GM12878 (cell line): ENCODE measurements at places on chromosomes 4 and X.

DNA sequence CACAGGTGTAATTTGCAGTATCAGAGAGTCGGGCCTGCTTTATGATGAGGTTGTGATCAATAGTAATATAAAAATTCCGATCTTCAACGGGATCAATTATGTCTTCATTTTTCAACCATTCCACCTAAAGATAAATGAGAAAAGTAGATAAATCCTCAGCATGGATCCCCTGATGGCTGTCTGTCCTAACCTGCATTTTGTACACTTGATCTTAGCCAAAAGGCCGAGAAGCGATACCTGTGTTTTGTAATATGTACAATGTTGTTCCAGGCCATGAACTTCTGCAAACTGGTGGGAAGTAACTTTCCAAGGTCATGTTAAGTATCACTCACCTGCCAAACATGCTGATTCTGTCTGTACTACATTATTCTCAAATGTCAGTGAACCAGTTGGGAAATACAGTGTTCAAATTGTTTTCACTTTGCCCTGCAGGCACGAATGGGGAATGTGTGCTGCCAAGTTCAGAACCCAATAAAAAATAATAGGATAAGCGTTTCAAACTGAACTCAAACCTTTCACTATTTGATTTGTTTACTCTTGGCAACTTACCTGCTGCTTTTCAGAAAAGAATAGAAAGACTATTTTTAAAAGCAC lies 298.1 kb downstream of the UNC5C start:
- no peak for DNase-seq

DNA sequence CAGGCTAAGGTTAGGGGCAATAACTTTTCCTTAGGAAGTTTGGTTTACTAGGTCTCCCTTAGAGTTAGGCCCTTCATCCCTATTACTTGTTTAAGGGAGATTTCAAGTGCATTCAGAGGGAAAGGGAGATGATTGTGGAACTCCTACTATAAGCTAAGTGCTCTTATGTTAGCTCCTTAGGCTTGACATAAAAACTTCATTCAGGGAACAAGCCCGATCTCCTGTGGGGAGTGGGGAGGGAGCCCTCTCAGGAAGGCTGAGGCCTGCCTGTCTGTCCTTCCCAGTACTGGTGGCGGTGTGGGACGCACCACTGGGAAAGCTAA lies 8.0 kb downstream of the KLF3 start:
- DNase-seq: no peak

- DNase-seq: no peak
Observed at GRCh38 chr4:82284475-82284857, 89.3 kb downstream of the HNRNPD start.

DNA sequence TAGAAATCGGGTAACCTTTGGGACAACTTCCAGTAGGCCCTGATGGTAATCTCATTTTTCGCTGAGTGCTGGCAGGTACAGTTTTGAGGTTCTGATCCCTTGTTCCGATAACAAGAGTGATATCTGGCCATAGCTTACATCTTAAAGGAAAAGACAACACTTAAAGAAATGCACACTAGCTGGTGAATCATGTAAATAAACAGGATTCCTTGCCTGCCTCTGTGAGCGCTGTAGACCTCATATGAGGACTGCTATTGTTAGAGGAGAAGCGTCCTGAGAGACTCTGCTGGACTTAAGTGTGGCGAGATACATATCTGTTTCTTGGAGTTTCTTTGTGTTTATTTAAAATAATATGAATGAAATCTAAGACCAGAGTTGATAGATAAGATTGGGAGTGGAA lies 149.3 kb upstream of the SLC4A4 start:
- DNase-seq: no peak

GRCh38 chrX:80432863-80433262 lies 12.6 kb downstream of the TENT5D start:
- no peak for DNase-seq

DNA sequence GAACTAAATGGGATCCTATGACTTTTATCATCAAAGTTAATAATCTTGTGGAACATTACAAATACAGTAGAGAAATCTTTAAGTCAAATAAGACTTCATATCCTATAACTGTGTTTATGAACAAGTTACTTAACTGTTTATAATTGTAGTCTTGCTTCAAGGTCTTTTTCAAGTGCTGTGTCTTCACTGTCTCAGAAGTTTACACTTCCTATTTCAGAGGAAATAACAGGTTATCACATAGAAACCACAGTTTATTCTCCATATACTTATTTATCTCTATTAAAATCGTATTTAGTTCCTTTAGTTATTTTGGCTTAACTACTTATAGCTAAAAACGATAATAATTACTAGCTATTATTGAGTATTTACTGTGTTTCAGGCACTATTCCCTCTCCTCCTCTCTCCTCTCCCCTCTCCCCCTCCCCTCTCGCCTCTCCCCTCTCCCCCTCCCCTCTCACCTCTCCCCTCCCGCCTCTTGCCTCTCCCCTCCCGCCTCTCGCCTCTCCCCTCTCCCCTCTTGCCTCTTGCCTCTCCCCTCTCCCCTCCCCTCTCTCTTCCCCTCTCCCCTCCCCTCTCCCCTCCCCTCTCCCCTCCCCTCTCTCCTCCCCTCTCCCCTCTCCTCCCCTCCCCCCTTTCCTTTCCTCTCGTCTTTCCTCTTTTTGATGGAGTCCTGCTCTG lies 63.7 kb downstream of the RBPJ start:
- DNase-seq: no peak

- no peak for DNase-seq
Observed at GRCh38 chr4:61200916-61201526, 895 bp downstream of the ADGRL3 start.

DNA sequence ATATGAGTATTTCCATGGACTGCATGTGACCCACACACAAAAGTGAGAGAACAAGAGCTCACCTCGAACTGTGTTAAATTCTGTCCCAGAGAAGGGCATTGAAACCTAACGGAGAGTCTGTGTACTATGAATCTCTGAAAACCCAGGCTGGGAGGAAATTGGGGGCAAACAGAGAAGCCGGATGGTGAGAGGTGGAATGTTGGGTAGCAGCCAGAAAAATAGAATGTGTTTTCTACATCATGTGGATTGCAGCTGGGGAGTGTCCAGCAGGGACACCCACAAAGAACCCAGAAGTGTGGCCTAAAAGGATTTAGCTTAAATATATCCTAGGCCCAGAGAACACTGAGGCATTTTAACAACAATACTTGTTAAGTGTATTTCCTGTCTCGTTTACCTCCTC lies 38.6 kb downstream of the MND1 start:
- no peak for DNase-seq

DNA sequence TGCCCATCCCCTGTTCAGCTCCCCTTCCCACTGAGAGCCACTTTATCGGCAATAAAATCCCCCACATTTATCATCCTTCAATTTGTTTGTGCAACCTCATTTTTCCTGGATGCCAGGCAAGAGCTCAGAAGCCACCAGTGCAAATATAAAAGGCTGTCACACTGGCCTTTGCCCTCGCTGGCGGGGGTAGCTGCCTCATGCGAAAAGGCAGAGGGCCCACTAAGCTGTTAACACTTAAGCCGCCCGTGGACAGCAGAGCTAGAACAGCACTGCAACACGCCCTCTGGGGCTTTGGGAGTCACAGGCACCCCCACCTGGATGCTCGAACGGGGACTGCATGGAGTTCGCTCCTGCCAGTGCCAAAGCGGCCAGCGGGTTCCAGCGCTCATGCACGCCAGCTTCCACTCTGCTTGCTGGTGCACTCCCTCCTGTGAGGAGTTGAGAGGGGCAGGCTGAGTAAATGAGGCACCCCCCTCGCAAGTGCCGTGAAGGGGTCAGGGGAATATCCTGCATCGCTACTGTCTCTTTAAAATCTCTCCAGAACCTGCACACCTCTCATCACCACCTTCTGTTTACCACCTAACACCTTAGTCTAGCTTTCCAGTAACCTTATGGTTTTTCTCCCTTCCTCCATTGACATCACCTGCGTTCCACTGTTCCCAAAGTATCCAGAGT lies 99.5 kb downstream of the SORBS2 start:
- DNase-seq: no peak

- DNase-seq: no peak
Observed at GRCh38 chr4:56414135-56414670, 21.2 kb downstream of the PPAT start.

DNA sequence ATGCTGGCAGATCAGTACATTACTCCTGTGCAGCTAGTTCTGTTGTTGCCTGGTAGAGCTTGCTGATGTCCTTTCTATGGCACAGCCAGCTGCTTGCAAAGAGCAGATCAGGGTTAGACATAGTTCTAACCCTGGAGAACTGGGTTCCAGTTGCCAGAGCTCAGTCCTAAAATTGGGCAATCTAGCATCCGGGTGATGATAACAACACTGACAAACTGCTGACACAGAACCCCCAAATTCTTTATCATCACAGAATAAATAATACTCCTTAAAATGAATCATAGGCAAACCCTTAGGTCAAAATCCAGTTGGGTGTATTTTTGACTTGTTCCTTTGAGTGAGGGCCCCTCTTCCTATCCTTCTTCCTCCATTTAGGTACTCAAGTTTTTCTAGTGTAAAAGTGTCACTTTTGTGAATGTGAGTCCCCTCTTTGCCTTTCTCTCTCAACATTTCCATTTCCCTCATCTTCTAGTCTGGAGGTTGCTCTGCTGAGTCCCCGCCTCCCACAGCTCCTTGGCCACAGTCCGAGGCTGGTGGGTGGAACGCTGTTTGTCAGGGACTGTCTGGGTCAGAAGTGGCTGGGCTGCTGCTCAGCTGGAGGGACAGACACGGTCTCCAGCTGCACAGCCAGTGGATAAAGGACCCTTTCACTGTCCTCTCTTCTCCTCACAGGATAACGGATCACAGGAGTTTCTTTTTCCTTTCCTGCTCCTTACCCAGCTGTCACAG lies 93.6 kb upstream of the RASGEF1B start:
- DNase-seq: no peak

DNA sequence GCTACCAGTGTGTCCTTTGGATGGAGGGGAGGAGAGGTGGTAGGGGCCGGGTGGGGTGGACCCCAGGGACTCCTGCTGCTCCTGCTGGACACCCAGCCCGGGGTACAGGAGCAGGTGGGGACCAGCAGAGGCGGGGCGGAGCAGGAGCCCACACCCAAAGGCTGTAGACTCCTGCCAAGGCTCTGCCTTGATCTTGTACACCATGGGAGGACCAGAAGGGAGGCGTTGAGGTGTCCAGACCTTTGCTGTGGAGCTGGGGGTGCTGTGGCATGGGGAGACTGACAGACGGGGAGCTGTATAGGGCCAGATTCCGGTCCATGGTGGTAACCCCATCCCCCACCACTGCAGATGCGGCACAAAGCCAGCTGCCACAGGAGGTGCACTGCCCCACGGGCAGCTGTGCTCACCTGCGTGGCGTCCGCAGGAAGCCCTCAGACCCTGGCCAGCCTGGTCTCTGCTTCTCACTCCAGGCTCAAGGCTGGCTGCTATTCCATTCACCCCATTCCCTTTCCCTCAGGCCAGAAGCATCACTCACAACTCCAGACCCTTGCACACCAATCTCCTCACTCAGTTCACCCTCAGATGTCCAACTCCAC lies 5.0 kb upstream of the SLC26A1 start:
- no peak for DNase-seq

DNA sequence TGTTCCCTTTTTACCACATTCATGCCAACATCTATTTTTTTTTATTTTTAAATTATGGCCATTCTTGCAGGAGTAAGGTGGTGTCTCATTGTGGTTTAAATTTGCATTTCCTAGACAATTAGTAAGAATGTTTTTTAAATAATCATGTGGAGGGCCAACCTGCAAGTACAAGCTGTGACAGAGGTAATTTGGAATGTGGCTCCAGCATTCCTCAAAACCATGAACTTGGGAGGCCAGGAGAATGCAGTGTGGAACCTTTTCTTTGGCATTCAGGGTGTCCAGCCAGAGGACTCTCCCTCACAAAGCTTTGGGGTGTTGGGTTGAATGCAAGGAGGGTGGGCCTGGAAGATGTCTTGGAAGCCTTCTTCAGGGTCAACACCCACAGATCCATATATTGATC lies 7.3 kb upstream of the TMEM185A start:
- DNase-seq: no peak

DNA sequence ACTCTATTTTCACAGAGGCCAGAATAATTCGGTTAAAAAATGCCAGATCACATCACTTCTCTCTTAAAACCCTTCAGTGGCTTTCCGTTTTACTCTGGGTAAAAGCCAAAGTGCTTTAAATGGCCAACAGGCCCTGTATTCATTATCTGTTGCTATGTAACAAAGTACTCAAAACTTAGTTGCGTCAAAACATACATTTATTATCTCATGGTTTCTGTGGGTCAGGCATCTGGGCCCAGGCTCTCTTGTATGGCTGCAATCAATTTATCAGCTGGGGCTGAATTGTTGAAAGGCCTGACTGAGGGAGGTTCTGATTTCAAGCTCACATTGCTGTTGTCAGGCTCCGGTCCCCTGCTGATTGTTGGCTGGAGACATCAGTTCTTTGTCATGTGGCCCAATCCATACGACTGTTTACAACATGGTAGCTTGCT lies 72.7 kb upstream of the H2AZ1 start:
- DNase-seq: no peak

- no peak for DNase-seq
Observed at GRCh38 chr4:20078644-20079043, 173.1 kb upstream of the SLIT2 start.

GRCh38 chr4:11439836-11440235 lies 11.1 kb upstream of the HS3ST1 start:
- DNase-seq: no peak

DNA sequence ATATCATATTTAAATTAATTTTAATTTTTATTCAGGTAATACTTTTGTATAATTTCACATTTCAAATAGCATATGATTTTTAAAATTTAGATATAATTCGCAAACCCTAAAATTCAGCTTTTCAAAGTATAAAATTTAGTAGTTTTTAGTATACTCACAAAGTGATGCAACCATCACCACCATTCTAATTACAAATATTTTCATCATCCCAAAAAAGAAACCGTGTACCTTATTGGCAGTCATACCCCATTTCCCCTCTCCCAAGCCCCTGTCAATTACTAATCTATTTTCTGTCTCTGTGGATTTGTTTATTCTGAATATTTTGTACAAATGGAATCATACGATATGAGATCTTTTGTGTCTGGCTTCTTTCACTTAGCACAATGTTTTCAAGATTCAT lies 37.0 kb upstream of the KIT start:
- DNase-seq: no peak

DNA sequence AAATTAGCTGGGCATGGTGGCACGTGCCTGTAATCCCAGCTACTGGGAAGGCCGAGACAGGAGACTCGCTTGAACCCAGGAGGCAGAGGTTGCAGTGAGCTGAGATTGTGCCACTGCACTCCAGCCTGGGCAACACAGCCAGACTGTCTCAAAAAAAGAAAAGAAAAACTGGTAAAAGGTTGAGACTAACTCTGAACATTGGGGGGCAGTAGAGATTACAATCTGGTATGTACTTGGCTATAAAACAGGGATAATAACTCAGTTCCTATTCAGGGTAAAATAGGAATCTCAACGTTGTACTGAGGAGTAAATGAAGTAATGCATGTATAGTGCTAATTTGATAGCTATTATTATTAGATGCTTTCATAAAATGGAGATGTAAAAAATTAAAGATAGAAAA lies 12.5 kb upstream of the KLF8 start:
- DNase-seq: no peak

GRCh38 chr4:7157666-7158065 lies 34.7 kb upstream of the SORCS2 start:
- DNase-seq: no peak
